ENCODE measurements at places on chromosomes 16 and 17.

DNA sequence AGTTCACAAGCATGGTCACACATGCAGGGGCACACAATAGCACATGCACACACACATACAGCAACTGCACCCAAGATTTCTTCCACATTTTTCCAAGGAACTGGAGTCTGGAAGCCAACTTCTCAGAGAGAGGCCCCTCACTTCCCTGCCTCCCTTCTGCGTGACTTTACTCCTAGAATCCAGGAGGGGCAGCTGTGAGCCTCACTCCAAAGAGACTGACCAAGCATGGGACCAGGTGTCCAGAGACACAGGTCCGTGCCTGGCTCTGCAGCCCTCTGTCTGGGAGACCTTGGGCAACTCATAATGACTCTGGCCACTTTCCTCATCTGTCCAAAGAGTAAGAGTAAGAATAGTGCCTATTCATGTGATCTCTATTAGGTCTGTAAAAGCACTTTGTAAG, 104.7 kb upstream of the TMEM132E start:
- DNase-seq, result no peak

DNA sequence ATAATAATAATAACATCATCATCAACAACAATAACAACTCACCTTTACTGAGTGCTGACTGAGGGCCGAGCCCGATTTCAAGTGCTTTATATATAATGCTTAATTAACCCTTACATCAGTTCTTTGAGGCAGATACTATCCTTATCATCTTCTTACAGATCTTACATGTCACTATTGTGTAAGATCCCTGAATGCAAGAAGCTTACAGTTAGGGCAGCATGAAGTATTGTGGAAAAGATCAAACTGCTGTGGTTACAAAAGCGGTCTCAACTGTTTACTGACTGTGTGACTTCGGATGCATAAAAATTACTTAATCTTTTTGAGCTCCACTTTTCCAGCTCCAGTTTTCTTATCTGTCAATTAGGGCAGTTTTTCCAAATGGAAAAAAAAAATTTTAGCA, 3.3 kb downstream of the VAT1 start:
- DNase-seq, result no peak

DNA sequence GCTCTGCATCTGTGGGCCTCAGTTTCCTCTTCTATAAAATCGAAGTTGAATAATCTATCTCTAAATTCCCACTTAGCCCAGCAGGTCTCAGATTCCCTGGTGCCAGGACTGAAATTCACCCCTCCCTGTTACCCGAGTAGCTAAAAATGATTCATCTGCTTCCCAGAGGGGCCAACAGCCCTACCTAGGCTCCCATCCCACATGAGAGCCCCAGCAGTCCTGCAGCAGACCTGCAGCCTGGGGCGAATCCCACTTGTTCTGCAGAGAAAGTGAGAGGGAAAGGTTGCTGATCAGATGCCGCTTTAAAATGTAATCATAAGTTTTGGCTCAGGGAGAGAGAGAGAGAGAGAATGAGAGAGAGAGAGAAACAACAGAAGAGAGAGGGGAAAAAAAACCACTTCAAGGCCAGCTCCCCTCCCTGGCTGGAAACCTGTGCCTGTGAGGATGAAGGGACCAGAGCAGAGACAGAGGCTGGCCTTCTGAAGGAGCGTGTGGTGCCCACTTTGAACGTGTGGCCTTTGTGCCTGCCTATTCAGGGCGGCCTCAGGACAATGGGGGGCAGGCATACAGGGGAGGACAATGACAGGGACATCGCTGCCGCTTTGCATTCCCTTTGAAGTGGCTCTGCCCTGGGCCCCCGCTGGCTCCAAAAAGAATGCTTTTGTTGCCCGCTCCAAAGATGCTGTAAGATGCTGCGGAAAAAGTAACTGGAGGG, 85.2 kb upstream of the NKD1 start:
- DNase-seq, result no peak

DNA sequence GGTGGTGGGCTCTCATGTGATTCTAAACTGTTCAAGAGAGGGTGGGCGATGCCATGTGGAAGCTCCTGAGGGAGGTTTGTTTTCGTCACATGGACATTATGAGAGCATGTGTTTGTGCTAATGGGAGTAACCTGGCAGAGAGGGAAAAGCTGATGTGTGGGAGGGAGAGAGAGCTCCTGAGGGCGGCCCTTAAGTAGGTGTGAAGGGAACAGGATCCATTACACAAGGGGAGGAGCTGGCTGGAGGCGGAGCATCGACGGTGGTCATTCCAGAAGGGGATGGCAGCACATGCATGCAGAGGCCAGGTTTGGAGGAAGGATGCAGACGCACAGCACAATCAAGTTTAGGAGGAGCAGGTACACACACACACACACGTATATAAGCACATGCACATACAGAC, 197.5 kb downstream of the RPTOR start:
- DNase-seq, result no peak

- DNase-seq, result no peak
These were observed 25.2 kb downstream of the ZDHHC7 start for GRCh38 chr16:84986102-84986501.

- peak; percentile 50 for DNase-seq
These were observed 160.4 kb upstream of the PLCG2 start for GRCh38 chr16:81618661-81619060.

DNA sequence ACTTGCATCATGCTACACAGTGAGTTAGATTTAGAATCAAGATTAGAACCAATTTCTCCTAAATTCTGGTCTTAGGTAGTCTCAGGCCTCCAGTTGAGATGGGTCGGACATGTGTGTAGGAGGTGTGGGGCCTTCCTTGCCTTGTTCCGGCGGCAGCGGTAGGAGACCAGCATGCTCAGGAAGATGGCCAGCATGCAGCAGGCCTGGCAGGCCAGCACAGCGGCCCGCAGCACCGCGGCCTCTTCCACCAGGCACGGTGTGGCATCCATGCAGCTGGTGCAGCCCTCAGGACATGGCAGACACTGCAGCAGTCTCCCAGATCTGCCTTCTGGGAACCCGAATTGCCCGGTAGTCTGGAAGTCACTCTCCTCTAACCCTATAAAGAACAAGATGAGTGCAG, 6.9 kb downstream of the GPR179 start:
- DNase-seq, result no peak

GRCh38 chr17:73090396-73091202, 1.9 kb downstream of the SLC39A11 start:
- DNase-seq, result no peak

DNA sequence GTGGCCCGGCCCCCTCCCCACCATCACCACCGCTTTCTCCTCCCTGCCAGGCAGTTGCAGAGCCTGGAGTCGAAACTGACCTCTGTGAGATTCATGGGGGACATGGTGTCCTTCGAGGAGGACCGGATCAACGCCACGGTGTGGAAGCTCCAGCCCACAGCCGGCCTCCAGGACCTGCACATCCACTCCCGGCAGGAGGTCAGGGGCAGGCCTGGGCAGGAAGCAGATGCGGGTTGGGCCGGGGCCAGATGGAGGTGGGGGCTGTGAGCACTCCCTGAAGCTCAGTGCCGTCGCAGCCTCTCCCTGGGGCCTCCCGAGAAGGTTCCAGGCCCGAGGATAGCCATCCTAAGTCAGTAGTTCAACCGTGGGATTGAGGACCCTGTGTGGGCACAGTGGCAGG, 14.2 kb upstream of the ADGRG3 start:
- peak; percentile 31 for DNase-seq

GRCh38 chr17:57145347-57145746, 60.3 kb downstream of the AKAP1 start:
- no peak for DNase-seq

All from NCI-H510A (cell line).